ENCODE measurements at places on chromosomes 3 and 15. TPM values are rescaled to one million over a fixed set of nuclear protein-coding genes. Genes with fewer than 3 reads are reported as not detected.

P2RY12 gene
- total RNA-seq = not detected

PRR23C gene
- not detected for total RNA-seq

STRA6 gene
- 0.45 TPM for total RNA-seq

ISL2 gene
- total RNA-seq = 0.05 TPM

STARD9 gene
- total RNA-seq = 2.1 TPM

CD276 gene
- 82.1 TPM for total RNA-seq

CCRL2 gene
- not detected for total RNA-seq

FEZF2 gene
- not detected for total RNA-seq

TLR9 gene
- total RNA-seq = not detected

FES gene
- 7.1 TPM for total RNA-seq

GRCh38 chr3:62625268-62625667, 249.9 kb downstream of the CADPS start:
- DNase-seq = no peak

- DNase-seq = peak; percentile 54
These were observed 4.2 kb upstream of the NPHP3 start for GRCh38 chr3:132726341-132726823.

DNA sequence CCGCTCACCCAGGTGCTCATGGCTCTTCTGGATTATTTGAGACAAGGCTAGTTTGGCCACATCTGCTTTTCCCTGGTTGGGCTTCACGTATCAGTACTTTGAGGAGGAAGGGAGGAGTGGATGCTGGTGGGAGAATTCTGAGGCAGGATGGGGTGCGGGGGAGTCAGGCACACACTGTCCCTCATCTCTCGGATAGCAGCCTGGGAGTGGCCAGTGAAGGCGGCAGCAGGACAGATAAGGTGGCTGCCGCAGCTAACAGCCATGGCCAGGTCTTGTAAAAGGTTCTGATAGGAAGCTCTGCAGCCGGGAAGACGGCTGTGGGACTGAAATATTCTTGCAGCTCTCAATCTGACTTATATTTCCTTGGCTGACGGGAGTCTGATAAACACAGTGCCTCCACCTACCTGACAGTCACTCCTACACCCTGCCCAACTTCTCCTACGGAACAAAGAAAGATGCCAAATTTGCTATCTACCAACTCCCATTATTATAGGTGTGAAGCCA, 87.3 kb downstream of the MESD start:
- DNase-seq = no peak

DNA sequence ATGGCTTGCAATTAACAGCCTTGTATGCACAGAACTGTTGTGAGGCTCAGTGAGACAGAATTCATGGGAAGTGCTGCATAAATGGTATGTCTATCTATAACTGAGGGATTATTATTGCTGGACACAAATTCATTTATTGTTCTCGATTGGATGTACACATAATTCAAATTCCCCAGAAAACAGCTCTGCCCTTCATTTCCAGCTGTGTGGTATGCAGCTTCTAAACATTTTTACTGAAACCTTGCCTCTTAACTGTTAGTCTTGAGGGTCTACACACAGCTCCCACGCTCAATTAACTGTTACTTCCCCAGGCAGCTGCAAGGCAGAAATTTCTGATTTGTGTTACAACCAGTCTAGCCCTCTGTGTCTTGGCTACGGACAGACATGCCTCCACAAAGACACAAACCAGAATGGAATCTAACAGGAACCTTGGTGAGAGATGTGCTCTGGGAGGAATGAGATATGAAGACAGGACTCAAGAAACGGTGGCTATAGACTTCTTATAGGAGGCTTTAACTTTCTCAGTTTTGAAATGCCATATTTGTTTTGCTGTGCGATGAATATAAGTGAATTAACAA, 139.7 kb upstream of the TBL1XR1 start:
- no peak for DNase-seq

DNA sequence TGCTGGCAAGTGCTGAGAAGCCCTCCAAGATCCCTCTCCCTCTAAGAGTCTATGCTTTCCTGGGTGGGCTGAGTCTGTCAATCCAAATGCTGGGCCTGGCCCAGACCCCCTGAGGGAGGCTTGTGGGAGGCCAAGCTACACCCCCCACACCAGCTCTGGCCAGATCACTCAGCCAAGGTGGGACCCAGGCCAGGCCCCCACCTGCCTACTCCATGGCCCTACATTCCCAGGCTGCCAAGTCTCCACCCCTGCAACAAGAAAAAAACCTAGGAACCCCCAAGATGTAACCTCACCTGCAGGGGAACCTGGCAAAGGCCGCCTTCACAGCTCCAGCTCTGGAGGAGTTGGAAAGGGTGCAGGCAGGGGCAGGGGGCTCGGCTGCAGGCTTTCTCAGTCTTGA, 109.1 kb downstream of the CHSY1 start:
- DNase-seq = no peak

GRCh38 chr15:70264014-70264582, 166.4 kb upstream of the TLE3 start:
- peak; percentile 93 for DNase-seq

- DNase-seq = no peak
These were observed 94.5 kb downstream of the ABI3BP start for GRCh38 chr3:100898681-100899080.

- no peak for DNase-seq
These were observed 197.8 kb upstream of the RBMS3 start for GRCh38 chr3:29083081-29083480.

DNA sequence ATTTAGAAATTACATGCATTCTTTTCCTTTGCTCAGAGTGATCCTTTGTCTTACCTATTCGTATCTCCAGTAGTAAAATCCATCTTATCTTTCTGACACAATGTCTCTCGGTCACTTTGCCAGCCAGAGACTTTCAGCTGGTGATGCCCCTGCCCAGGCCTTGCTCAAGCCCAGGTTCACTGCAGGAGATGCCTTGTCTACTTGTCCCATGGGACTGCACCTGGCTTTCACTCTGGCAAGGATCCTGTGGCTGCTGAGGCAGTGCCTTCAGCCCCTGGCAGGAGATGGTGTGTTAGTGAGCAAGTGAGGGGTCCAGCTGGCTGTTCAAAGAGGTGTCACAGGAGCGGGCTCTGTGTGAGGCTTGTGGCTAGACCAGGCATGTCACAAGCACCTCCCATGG, 1268.9 kb downstream of the OTOL1 start:
- no peak for DNase-seq

DNA sequence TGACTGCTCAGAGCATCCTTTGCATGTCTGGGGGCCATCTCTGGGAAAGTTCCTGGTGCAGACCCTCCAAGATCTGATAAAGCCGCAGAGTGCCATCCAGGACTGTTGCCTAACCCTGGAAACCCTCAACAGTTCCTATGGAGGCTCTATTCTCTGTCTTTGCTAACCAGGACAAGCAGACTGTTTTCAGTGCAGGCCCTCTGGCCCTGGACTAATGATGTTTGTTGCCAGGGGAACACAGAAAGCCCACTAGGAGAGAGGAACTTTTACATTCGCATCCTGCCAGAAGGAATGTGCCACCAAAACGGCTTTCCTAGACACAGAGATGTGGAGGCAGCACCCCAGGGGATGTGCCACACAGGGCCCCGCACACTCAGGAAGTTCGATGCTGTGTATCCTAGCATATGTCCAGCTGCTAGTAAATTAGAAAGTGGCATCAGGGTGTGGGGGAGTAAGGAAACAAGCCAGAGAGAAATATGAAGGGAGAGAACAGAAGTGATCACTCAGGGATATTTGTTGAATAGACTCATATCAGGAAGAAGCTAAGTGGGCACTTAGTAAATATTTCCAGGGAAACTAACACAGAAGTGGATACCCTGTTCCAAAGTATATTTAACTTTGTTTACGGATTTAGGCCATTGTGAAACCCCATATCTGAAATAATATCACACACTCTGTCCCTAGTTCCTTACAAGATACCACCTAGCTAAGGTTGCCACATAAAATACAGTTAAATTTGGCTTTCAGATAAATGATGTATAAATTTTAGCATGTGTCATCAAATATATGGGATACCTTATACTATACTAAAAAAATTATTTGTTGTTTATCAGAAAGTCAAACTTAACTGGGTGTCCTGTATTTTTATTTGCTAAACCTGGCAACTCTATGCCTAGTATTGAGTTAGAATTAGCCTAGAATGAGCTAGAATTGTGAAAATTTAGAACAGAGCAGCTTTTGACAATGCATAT, 29.9 kb upstream of the TMOD3 start:
- DNase-seq = no peak

GRCh38 chr3:29537889-29538609, 257.2 kb downstream of the RBMS3 start:
- DNase-seq = no peak

GRCh38 chr15:68298882-68299381, 21.4 kb downstream of the FEM1B start:
- DNase-seq = no peak

DNA sequence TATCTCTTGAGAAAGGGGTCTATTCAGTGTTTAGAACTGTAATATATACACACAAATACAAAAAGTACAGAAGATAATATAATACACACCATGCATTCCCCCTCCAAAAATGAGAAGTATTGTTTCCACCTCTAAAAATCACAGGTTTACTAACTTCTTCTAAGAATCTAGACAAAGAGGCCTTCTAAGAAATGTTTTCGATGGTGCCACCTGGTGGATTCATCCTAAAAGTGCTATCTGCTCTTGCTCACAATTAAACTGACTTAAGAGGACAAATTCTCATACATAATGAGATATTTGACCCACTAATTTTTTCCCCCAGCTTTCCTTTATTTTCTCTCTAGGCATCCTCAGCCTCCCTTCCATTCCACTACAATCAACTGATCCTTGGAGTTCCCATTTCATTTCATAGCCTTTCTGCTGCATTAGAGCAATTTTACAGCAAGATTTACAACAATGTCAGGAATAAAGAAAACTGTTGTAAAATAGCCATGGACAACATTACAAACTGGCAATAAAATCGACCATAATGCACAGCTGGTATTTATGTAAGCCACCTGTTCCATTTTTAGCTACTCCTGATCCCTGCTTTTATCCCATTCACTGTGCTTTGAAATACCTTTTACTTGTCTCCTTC, 124.6 kb downstream of the ARRDC4 start:
- DNase-seq = peak; percentile 81

- peak; percentile 61 for DNase-seq
These were observed 780 bp upstream of the ACAD9 start for GRCh38 chr3:128878556-128879124.

- DNase-seq = no peak
These were observed 523 bp downstream of the HDAC11 start for GRCh38 chr3:13480340-13481318.

- DNase-seq = peak; percentile 90
These were observed 8.1 kb downstream of the CAV3 start for GRCh38 chr3:8741581-8742261.

DNA sequence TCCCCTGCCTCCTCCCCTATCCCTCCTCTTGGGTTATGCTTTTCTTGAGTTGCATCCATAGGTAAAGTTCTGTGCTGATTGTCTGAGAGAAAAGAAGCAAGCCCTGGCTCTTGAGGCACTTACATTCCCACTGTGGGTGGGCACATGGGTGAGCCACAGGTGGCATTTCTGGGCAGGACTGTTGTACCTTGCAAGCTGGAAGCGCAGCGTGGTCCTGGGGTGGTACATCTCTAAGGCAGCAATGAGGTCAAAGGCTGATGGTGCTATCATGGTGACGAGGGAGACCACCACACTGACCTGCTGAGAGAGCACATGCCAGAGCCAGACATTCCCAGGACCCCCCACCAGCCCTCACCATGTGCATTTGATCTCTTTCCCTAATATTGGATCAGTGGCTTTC, 24.7 kb downstream of the TMC3 start:
- DNase-seq = no peak

- no peak for DNase-seq
These were observed 60.3 kb downstream of the SPG11 start for GRCh38 chr15:44603126-44603525.

- DNase-seq = peak; percentile 56
These were observed 11.2 kb upstream of the ALCAM start for GRCh38 chr3:105355408-105356061.

DNA sequence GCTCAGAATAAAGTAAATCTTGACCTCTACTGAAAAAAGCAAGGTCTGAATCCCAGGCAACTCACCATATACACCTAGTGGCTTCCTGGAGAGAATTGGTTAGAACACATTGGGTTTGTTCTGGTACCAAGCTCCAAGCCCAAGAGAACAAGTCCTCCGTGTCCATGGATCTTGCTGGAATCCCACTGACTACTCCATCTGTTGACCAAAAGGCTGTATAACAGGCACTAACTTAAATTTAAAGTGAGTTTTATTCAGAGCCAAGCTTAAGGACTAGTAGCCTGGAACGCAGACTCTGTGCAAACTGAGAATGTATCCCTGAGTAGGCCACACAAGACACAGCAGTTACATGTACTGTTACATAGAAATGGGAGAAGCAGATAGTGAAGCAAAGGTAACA, 342.1 kb upstream of the LRRC3B start:
- no peak for DNase-seq

DNA sequence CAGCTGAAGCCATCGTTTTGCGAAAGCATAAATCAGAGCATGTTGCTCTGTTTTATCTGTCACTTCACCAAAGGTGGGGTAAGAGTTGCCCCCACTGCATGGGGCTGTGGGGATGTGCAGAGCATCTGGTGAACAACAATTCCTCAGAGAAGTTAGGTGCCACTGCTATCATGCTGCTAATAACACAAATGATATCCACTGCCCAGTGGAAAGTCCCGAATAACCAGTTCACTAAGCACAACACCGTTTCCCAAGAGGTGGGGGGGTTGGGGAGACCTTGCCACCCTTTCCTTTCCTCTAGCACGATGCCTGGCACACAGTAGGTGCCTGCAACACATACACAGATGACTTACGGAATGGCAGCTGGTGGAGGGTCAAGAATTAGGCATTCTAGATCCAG, 38.6 kb downstream of the FAM3D start:
- DNase-seq = peak; percentile 44

DNA sequence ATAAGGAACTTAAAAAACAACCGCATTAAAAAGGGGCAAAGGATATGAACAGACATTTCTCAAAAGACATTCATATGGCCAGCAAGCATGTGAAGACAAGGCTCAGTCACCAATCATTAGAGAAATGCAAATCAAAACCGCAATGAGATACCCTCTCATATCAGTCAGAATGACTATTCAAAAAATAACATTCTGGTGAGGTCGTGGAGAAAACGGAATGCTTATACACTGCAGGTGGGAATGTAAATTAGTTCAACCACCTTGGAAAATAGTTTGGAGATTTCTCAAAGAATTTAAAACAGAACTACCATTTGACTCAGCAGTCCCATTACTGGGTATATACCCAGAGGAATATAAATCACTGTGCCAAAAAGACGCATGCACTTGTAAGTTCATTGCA, 496.6 kb upstream of the SGO1 start:
- DNase-seq = peak; percentile 29

DNA sequence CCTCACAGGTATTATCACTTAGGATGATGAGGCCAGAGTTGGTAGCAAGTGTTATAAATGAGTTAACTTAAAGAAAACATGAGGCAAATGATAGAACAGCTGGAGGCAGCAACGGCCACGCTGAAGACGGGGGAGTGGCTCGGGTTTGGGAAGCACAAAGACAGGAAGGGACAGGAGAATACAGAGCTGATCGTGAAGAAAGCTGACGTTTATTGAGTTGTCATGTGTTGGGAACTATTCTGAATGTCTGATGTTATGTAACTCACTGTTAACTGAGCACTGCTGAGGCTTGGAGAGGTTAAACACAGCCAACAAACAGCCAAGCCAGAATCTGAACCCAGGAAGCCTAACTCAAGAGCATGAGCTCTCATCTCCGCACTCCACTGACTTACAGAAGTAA, 42.3 kb downstream of the FGD5 start:
- DNase-seq = no peak
